ENCODE measurements at places on chromosomes 5 and 9.
A peak's percentile ranks its signal among the peaks of the same experiment; 100 is the strongest.

GRCh38 chr5:176792655-176793342 lies 17.6 kb upstream of the UNC5A start:
- DNase-seq = no peak

GRCh38 chr9:123316053-123316718 lies 39.8 kb upstream of the CRB2 start:
- no peak for DNase-seq

GRCh38 chr5:31196309-31196708 lies 2.8 kb downstream of the CDH6 start:
- DNase-seq = peak; percentile 2

GRCh38 chr5:111774525-111774924 lies 17.5 kb upstream of the NREP start:
- peak; percentile 61 for DNase-seq

- DNase-seq = no peak
Observed at GRCh38 chr5:119187776-119188529, 117.1 kb downstream of the DMXL1 start.

- no peak for DNase-seq
Observed at GRCh38 chr5:173688703-173689102, 72.3 kb upstream of the BOD1 start.

GRCh38 chr5:90983148-90983547 lies 400.0 kb downstream of the ARRDC3 start:
- peak; percentile 98 for DNase-seq

DNA sequence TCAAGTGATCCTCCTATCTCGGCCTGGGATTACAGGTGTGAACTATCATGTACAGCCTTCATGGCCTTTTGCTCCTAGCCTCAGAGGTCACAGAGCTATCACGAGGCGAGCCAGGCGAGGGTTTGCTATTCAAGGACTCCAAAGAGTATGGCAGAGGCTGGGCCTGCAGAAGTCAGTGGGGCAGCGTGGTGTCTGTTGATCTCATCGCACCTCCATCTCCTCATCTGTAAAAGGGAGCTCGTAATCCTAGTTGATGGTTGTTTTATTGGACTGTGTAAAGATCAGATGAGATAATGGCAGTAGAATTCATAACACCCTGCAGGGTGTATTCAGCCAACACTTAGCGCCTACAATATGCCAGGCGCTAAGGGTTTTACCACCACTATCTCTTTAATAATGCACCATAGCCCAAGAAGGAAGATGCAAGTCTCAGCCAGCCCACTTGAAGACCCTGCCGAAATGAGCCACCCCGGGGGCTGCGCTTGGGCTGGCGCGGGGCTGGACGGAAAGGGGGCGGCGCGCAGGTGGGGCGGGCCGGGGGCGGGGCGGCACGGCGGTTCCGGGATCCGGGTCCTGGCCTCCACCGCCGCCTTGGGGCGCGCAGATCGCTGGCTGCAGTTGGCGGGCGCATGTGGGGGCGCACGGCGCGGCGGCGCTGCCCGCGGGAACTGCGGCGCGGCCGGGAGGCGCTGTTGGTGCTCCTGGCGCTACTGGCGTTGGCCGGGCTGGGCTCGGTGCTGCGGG lies at the start of gene GALNT12:
Gene GALNT12, plus strand, starts transcription at position 601 of the 744 bp plus-strand sequence. Its CDS starts 29 bp downstream, at position 630.
- DNase-seq = no peak

DNA sequence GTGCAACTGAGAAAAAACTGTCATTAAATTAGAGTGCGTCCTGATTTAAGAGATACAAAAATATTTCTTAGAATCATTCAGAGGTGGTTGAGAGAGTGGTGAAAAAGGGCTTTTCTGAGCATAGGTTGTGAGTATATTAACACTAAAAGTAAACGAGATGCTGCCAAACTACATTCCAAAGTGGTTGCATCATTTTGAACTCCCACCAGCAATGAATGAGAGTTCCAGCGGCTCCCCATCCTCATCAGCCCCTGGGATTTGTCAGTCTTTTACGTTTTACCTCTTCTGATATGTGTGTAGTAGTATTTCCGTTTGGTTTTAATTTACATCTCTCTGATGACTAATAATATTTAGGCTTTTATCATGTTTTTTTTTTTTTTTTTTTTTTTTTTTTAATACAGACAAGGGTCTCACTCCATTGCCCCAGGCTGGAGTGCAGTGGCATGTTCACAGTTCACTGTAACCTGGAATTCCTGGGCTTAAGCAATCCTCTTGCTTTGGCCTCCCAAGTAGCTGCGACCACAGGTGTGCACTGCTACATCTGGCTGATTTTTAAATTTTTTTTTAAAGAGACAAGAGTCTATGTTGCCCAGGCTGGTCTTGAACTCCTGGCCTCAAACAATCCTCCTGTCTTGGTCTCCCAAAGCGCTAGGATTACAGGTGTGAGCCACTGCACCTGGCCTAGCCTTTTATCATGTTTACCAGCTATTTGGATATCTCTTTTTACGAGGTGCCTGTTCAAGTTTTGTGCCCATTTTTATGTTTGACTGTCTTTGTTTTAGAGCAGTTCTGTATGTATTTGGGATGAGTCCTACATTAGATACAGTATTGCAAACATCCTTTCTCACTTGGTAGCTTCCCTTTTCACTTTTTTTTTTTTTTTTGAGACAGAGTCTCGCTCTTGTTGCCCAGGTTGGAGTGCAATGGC lies 17.0 kb downstream of the PRRT1B start:
- peak; percentile 62 for DNase-seq

DNA sequence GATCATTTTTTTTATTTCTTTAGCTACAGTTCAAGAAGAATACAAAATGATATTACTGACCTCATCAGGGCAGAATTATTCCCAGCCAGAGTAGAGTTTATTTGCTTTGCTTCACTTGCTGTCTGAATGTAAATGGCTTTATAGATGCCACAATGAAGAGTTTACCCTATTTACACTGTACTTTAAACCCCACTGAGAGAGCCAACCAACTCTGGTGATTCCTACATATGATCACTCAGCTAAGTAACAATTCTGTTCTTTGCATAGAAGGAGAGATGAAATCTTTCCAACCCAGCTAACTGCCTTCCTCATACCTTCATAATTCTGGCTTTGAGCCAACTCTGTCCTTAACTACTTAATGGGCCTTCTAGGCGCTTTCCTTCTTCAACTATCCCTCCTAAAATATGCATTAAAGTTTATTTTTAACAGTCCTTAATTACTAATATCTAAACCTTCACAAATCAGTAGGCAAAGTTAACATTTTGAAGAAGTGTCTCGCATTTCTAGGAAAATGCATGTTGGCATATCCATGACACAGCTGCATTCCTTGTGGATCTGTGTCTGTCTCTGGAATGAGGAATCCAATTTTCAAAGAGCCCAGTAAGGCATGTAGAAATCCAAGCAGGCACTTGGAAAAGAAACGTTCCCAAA lies 284.8 kb upstream of the GRAMD2B start:
- DNase-seq = peak; percentile 74

- DNase-seq = no peak
Observed at GRCh38 chr9:34337403-34337802, 8.0 kb downstream of the NUDT2 start.

- peak; percentile 80 for DNase-seq
Observed at GRCh38 chr5:36570301-36571095, 35.9 kb upstream of the SLC1A3 start.

DNA sequence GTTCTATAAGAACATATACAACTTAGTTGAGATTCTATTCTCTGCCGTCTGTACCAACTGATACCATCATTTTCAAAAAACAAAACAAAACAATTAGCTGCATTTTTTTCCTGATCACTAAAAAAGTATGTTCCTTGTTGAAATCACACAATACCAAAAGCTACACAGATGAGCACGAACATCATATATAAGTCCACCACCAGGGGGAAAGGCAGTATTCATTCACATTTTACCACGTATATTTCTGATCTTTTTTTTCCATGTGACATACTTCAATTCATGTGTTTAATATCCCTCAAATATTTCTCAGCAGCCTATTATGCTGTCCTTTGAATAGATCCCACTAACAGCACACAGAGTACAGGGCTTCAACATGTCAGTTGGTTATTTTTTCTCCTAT lies 40.6 kb downstream of the IRX2 start:
- peak; percentile 2 for DNase-seq

GRCh38 chr5:130795037-130795436 lies 370.0 kb downstream of the HINT1 start:
- DNase-seq = no peak

DNA sequence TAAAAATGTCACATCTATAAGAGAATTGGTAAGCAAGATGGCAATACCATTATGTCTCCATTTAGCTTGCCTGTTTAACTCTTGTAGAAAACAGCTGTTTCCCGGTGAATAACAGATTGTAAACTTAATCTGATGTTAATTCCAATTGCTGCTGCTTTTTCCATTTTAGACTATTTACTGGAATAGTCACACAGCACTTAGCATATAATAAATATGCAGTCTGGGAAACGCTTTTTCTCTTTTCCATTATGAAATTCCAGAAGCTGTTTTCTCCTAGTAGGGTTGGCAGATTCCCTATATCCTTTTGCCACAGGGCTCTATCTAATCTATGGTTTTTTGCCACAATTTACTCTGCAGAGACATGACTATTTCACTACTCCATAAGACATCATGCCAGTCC lies 148.0 kb downstream of the CEMIP2 start:
- no peak for DNase-seq

Data from fibroblast of lung (primary cell).